CD4-positive, alpha-beta T cell treated with Interleukin-17A for 1 hour (primary cell): ENCODE measurements at places on chromosomes 7 and 10.

GRCh38 chr10:37868796-37869195 is 11.4 kb upstream of the ZNF248 start:
- no peak for DNase-seq

DNA sequence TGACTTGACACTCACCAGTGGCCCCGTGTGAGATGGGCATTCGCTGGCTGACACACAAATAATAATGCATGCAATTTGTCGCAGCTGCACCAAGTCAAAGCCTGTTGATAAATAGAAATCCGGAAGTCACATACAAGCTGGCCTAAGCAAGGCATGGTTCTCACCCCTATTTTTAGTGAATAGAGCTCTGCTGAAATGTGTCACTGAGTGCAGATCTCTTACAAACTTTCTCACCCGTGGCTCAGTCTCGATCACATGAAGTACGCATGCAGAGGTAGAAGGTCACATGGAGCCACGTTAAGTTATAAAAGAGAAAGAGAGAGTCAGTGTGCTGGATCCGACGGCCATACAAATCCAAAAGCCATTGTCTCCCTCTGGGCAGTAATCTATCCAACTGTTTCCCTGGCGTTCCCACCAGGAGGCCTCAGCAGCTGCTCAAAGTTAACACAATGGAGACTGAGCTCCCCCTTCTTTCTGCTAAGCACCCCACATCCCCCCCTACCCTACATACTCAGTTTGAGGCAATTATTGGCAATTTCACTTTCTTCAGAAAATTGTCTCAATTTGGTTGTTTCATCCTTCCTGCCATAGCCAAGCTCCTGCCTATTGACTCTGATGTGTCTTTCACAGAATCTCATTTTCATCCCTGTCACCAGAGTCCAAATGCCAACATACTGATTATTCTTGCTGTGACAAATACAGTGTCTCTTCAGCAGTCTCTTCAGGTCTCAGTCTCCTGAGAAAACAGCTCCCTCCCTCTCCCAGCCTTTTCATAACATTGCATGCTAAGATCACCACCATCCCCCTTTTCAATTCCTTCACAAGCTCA is 473.3 kb upstream of the NRP1 start:
- DNase-seq = no peak

GRCh38 chr10:78515038-78515872 is 481.6 kb downstream of the RPS24 start:
- no peak for DNase-seq

DNA sequence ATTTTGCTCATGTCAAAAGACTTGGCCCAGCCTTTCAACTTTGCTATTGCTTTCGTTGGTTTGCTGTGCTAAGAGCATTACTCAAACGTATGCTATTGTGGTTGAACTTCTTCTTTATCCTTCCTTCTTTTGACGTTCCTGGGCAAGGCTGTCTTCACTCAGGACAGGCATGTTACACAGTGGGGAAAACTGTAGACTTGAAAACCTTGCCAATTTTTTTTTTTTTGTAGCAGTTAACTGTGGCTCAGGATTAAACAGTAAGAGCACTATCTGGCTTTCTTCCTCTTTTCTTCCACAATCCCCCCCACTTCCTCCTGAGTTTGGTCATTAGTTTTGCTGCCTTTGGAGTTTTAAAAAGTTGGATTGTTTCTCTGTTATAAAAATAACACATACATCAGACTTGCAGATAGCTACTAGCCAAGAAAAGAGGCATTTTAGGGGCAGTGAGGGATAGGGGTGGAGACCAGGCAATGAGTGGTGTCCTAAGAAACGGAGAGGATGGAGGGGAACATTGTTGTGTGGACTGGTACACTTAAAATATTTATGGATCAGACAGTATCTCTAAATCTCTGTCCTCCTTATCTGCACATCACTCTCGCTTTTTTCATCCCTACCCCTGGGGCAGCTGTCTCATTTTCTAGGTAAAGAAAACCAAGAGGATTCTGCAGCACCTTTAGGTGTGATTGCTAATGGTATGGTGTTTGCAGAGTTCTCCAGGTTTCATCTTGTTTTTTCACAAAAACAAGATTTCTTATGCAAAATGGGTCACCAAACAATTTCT is 181.7 kb downstream of the LRMDA start:
- DNase-seq = no peak

- no peak for DNase-seq
Observed at GRCh38 chr10:43354330-43354635, 17.2 kb upstream of the FXYD4 start.
